Karpas-422 (cell line): ENCODE measurements at places on chromosomes 3 and 15.
A peak's percentile ranks its signal among the peaks of the same experiment; 100 is the strongest.

- no peak for DNase-seq
- no peaks in the 10 kb centered on the region for H3K27me3 ChIP-seq
- H3K36me3 ChIP-seq = no peaks in the 10 kb centered on the region
- H3K27ac ChIP-seq = no peak overlapping the region
- no peaks in the 10 kb centered on the region for H3K4me1 ChIP-seq
Observed at GRCh38 chr15:70133781-70134421, 36.2 kb upstream of the TLE3 start.

DNA sequence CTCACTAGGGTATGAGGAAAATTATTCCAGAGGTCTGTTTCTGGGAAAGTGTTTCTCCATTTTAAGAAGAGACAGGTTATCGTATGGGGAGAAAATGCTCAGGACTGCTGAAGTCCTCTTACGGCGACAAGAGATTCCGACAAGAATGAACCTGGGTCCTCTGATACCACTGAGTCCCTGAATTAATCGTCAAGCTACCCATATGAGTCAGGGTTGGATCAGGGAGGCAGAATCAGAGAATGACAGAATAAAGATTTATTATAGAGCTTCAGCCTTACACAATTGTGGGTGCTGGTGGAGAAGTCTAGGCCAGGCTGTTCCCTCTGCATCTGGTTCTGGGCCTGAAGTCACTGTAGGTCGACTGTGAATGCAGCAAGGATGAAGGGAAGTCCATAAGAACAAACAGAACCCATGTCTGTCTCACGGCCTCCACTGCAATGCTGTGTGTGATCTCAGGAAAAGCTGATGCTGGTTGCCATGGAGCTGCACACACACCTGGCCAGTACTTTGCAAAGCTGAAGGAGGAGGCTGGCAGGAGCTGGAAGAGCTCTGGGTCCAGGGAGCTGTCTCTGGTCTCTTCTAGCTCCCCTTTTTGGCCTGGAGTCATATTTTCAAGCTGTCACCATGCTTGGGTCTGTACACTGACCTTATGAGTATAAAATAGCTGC is 83.9 kb downstream of the HHLA2 start:
- no peaks in the 10 kb centered on the region for H3K36me3 ChIP-seq
- no peaks in the 10 kb centered on the region for H3K4me1 ChIP-seq
- no peak overlapping the region for H3K4me3 ChIP-seq
- no peak overlapping the region for H3K27ac ChIP-seq
- H3K27me3 ChIP-seq = no peaks in the 10 kb centered on the region

DNA sequence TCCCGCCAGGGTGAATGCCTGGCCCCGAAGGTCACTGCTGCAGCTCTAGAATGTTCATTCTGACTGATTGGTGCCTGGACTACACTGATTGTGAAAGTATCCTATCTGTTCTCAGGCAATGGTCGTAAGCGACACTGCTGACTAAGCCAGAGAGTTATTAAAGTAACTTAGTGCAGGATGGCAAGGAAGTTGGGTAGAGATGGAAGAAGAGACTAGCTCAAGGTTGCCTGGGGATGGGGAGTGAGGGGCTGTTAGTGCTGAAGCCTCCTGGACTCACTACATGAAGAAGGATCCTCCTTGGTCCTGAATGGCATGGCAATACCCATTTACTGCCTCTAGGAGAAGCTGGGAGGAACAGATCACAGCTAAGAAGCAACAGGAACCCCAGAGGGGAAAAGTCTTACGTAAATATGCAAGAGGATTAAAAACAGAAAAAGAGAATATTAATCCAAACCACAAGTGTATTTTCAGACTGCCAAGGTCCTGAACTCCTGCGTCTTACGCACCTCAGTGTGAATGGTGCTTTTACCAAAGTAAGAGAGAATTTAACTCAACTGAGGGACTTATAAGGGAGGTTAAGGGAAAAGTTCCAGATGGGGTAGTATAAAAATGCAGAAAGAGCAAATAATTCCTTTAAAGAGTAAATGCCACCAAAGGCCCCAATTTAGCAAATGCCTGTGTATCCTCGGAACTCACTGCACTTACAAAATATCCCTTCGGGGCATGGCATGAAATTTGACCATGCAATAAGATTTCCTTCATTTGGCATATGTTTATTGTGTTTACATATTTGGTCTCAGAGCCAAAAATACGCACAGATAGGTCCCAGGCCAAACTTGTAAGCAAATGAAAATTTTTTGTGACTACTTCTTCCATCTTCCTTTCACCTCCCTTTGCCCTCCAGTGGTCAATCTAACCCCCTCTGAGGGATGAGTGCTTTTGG is 64.0 kb upstream of the DGKG start:
- H3K36me3 ChIP-seq = no peaks in the 10 kb centered on the region
- H3K27ac ChIP-seq = no peak overlapping the region
- H3K4me1 ChIP-seq = no peaks in the 10 kb centered on the region

DNA sequence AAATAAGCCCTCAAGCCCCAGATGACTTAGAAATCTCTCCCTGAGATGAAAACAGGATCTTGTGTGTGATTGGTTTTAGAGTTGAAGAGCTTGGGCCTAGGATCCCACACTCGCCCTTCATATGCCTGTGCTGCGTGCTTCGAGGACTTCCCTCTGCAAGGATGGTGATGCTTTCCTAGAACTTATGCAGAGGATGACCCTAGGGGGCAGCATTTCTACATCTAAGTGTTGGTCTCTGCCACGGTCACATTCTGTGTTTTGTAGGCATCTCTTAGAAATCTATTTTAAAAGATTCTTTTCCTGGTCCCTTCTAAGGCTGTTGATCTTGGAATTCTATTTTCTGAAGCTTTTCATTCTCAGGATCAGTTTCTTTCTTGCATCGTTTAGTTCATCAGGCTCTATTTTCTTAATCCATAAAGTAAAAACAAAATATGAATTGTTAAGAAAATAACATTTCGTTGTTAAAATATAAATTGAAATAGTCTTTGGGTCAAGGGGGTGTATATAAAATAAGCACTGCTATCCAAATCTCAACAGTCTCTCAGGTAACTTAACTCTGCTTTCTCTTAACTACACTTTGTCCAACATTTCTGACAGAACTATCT is 45.7 kb downstream of the WDR76 start:
- DNase-seq = peak; percentile 75
- no peak overlapping the region for H3K27ac ChIP-seq
- peaks cover 11% of the 10 kb centered on the region; the same call in 1 of the 2 replicates for H3K4me1 ChIP-seq
- H3K27me3 ChIP-seq = no peaks in the 10 kb centered on the region

- no peaks in the 10 kb centered on the region for H3K36me3 ChIP-seq
- DNase-seq = no peak
- H3K4me1 ChIP-seq = peaks cover 41% of the 10 kb centered on the region
Observed at GRCh38 chr15:75680007-75680789, 32.5 kb downstream of the CSPG4 start.

DNA sequence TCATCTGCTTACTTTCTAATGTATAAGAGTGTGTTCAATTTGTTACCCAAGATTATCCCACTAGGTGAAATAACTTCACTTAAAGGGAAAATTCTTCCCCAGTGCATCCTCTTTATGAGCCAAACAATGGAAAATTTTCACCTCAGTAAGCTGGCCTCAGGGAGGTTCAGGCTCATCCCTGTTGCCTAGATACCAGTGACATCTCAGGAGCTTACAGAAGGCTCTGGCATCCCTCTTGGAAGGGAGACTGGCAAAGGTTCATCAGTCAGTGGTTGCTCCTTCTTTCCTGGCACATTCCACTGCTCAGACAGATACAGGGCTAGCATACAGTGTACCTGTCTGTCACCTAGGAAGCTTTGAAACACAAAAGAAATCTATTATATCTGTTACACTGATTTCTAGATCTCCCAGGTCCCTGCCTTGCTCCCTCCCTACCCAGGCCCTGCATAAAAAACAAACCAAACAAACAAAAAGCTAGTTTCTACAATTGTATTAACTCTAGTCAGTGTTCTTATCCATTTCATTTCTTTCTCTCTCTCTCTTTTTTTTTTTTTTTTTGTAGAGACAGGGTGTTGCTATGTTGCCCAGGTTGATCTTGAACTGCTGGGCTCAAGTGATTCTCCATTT is 1.7 kb downstream of the IP6K2 start:
- peaks cover 27% of the 10 kb centered on the region for H3K36me3 ChIP-seq
- no peak for DNase-seq

DNA sequence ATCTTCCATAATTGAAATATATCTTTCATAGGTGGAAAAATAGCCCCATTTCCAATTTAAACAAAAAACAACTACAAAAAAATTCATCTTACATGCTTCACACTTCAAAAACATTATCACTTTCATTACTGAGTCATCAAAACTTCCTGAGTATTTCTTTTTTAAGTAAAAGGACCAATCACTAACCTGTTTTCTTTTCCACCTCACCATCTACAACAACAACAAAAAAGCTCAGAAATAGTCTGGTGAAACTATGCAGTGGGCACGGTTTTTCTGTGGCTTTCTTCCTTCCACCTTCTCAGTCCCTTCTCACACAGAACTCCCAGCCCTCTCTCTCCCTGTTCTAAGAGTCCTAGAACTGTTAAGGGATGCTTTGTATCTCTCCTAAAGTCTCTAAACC is 20.3 kb upstream of the TNIK start:
- no peaks in the 10 kb centered on the region for H3K36me3 ChIP-seq
- no peaks in the 10 kb centered on the region for H3K4me1 ChIP-seq
- no peak for DNase-seq
- H3K27me3 ChIP-seq = no peaks in the 10 kb centered on the region
- no peak overlapping the region for H3K27ac ChIP-seq

GRCh38 chr15:63938486-63939061 is 104.8 kb upstream of the HERC1 start:
- no peaks in the 10 kb centered on the region for H3K27me3 ChIP-seq
- no peak for DNase-seq
- no peak overlapping the region for H3K4me3 ChIP-seq
- H3K4me1 ChIP-seq = peaks cover 26% of the 10 kb centered on the region

- no peak overlapping the region for H3K27ac ChIP-seq
- H3K4me3 ChIP-seq = no peak overlapping the region
- H3K27me3 ChIP-seq = no peaks in the 10 kb centered on the region
- no peak for DNase-seq
- peaks cover under 1% of the 10 kb centered on the region; the same call in 1 of the 2 replicates for H3K4me1 ChIP-seq
- no peaks in the 10 kb centered on the region for H3K36me3 ChIP-seq
Observed at GRCh38 chr15:72790302-72790910, 6.8 kb upstream of the ADPGK start.

- peak; percentile 85 for DNase-seq
- no peaks in the 10 kb centered on the region for H3K27me3 ChIP-seq
- H3K36me3 ChIP-seq = no peaks in the 10 kb centered on the region; the same call in 1 of the 2 replicates
- peak overlapping the region; percentile 5; the same call in 1 of the 2 replicates for H3K4me3 ChIP-seq
- peak overlapping the region; percentile 98 for H3K27ac ChIP-seq
Observed at GRCh38 chr3:187902936-187903335, 157.7 kb upstream of the BCL6 start.

- no peaks in the 10 kb centered on the region for H3K27me3 ChIP-seq
- no peak overlapping the region for H3K4me3 ChIP-seq
- DNase-seq = no peak
- no peaks in the 10 kb centered on the region for H3K36me3 ChIP-seq
- no peaks in the 10 kb centered on the region for H3K4me1 ChIP-seq
Observed at GRCh38 chr3:21417991-21418390, 333.0 kb downstream of the ZNF385D start.

DNA sequence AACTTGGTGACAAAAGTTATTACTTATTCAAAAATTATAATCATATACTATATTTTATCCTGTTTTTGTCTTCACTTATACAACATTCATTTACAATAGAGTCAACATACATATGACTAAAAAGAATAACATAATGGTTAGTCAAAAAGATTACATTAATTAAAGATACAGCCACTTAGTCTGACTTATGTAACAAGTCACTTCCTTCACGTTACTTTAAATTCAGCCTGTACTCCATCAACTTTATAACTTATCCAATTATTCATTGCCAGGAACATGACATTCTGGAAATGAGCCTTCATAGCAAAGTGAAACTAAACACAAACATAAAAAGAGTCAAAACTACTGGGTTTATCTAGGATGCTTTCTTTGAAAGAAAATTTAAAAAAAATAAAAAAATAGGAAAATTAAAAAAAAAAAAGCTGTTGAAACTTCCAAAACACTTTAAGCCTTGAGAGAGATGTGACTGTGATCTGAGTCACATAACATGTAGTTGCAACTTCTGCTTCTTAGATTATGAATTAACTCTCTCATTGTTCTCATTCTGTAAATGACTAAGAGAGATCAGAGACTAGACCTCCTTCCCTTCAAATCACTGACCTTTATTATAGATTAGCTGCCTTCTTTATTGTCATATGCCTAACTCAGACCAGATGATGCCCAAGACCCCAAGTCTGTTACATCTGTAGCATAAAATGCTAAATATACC is 107.8 kb downstream of the MYRIP start:
- H3K4me1 ChIP-seq = peaks cover 79% of the 10 kb centered on the region
- no peaks in the 10 kb centered on the region for H3K27me3 ChIP-seq
- H3K27ac ChIP-seq = peak overlapping the region; percentile 30; the same call in 1 of the 2 replicates
- H3K36me3 ChIP-seq = peaks cover 15% of the 10 kb centered on the region; the same call in 1 of the 2 replicates

DNA sequence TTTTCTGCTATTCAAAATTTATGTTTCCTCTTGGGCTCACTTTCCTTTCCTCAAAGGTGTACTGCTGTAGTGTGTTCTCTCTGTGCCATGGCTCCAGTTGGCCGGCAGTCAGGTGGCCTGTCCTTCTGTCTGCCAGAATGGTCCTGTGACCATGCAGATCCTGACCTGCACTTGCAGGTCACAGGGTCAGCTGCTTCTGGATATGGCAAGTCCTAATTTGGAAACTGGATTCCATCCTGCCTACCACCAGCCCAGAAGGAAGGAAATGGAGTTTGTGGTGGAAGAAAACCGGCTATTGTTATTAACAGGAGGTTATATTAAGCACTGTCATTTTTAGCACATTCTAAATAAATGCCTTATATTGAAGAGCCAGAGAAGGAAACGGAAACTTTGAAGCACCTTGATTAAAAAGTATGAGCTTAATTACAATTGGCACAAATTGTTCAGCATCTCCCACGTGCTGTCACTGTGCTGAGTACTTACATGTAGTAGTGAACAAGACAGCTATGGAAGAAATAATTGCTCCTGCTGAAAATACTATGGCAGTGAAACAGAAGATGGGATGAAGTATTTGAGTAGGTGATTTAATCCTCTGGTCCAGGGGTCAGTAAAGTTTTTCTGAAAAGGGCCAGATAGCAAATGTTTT is 362.8 kb downstream of the PTPRG start:
- H3K36me3 ChIP-seq = no peaks in the 10 kb centered on the region
- H3K4me1 ChIP-seq = no peaks in the 10 kb centered on the region
- H3K27me3 ChIP-seq = no peaks in the 10 kb centered on the region
- H3K27ac ChIP-seq = no peak overlapping the region

- H3K36me3 ChIP-seq = no peaks in the 10 kb centered on the region
- H3K27ac ChIP-seq = no peak overlapping the region
- no peak overlapping the region for H3K4me3 ChIP-seq
- H3K27me3 ChIP-seq = no peaks in the 10 kb centered on the region
- no peaks in the 10 kb centered on the region for H3K4me1 ChIP-seq
Observed at GRCh38 chr15:77525907-77526594, 105.4 kb downstream of the HMG20A start.
